ENCODE measurements at places on chromosomes 7 and 10. TPM values are rescaled to one million over a fixed set of nuclear protein-coding genes. Genes with fewer than 3 reads are reported as not detected.

The MACC1 gene
- total RNA-seq = under 0.01 TPM

The RTKN2 gene
- under 0.01 TPM for total RNA-seq

DNA sequence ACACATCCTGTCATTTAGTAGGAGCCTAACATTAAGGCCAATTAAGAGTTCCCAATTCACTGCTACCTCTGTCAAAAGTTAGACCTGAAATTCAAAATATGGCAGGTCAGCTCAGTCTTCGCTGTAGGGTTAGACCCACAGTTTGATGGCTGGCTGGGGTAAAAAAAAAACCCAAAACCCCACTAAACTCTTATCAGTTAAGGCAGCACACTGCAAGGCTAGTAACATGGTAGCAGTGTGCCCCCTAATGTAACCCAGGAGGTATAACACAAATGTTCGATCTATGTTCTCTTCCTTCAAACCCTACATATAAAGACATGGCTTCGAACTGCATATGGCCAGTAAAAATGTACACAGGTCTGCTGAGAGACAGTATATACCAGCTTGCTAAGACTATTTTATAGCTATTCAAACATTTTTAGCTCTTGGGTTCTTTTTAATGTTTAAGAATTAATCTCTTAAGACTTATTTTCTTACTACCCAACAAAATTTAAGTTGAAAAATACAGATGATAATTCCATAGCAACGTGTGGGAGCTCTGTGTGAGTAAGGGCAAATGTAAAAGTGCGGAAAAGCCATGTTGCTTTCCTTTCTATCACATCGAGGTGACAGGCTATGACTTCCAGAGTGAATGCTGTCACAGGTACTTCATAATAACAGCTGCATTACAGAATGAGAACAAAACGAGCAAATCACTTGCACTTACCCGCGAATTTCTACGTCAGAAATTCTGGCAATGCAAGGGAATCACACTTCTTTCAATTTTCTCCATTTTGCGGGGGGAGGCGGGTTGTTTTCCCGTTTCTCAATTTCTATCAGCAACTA lies 168.4 kb upstream of the IMMP2L start:
- peak; percentile 22 for DNase-seq

DNA sequence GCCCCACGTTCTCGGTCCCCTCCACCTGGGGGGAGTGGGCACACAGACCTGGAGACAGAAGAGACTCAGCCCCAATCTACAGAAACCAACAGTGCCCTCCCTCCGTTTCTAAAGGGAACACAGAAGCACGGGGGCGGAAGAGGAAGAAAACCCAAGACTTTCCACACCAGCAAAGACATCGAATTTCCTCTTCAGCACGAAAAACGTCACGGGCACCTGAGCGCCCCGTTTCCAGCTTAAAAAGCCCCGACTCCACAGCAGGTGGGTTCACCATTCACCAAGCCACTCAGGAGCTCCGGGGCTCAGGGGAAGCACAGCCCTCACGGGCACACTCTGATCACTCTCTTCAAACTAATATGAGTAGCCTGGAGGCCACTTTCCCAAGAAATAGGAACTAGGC lies 19.6 kb downstream of the NUDT1 start:
- no peak for DNase-seq

- no peak for DNase-seq
Measured at GRCh38 chr7:130906575-130906974, 172.6 kb upstream of the KLF14 start.

DNA sequence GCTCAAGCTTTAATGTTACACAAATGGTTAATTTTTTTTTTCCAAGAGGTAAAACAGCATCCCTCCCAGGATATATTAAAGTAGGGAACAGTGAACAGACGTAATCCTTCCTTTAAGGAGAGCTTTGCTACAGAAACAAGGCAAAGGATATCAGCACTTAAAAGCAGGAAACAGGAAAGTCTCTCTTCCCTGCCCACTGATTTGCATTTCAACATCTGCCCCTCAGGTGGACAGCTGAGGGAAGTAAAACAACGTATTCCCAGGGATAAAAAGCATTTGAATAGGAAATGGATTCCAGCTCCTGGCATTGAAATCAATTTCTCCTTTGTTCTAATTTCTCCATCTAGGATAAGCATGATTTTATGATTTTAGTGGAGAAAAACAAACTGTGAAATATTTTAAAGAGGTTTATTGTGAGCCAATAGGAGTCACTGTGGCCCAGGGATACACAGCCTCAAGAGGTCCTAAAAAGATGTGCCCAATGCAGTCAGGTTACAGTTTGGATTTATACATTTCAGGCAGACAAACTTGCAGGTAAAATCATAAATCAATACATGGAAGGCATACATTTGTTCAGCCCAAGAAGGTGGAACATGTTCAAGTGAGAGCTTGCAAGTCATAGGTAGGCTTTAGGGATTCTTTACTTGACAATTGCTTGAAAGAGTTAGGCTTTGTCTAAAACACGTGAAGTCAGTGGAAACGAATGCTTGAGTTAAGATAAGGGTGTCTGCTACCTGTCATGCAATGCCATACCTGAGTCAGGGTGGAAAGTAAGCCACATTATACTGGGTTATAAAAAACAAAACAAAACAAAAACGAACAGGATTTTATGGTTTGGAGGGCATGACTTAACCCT lies 286.2 kb upstream of the VWC2 start:
- DNase-seq = no peak

DNA sequence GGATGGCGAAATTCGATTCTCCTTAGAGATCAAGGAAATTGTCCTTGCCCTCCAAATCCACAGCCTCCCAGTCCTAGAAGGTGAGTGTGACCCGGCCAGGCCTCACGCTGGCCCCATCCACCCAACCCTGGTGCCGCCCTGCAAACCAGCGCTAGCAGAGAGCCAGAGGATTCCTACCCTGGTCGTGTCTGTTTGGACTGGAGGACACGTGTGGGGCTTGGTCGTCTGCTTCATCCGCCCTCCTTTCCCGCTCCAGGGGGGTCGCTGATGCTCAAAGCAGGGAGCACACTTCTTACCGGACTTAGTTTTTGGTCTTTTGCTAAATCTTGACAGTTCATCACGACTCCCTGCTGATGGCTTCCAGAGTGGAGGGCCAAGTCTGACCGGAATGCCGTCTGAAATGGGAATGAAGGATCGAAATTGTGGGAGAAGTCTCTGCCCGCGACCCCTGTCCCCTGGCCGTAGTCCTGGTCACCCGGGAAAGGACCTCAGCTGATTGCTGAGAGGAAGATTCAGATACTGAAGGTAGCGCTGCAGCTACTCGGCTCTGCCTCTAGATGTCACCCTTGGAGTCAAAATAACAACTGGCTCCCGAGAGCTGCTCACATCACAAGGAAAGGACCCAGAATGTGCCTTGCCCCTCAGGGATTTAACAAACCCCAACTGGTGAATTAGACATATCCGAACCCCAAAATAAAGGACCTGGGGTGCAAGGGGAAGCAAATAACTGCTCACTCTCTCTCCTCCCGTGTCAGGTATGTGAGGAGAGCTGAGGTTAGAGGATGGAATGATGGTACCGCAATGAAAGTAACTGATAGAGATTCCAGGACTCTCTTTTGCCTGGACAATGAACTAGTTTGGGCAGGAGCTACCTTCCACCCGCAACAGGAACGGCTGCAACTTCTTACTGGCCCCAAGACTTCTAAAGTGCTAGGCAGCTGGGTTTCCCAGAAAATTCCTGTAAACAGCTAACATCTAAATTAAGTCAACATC lies 23.5 kb upstream of the ORC5 start:
- DNase-seq = peak; percentile 62

Measured in lung microvascular endothelial cell (primary cell).